ENCODE measurements at places on chromosomes 3 and 15.

GRCh38 chr3:187207624-187208023, 10.3 kb downstream of the RTP1 start:
- DNase-seq: no peak

GRCh38 chr15:76753771-76754170, 151.4 kb downstream of the SCAPER start:
- DNase-seq: no peak

DNA sequence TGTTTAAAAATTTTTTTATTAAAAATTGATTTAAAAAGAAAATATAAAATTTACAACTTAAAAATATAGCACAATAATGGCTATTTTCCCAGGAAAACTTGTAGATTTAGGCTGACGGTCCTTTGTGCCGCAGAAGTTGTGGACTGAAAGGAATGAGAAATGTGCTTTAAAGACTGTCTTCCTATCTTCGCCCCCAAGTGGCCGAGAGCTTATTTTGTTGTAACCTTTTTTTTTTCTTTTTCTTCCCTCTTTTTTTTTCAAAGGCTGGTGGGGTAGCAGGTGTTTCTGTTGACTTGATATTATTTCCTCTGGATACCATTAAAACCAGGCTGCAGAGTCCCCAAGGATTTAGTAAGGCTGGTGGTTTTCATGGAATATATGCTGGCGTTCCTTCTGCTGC, 15.5 kb downstream of the SLC25A26 start:
- DNase-seq: no peak

DNA sequence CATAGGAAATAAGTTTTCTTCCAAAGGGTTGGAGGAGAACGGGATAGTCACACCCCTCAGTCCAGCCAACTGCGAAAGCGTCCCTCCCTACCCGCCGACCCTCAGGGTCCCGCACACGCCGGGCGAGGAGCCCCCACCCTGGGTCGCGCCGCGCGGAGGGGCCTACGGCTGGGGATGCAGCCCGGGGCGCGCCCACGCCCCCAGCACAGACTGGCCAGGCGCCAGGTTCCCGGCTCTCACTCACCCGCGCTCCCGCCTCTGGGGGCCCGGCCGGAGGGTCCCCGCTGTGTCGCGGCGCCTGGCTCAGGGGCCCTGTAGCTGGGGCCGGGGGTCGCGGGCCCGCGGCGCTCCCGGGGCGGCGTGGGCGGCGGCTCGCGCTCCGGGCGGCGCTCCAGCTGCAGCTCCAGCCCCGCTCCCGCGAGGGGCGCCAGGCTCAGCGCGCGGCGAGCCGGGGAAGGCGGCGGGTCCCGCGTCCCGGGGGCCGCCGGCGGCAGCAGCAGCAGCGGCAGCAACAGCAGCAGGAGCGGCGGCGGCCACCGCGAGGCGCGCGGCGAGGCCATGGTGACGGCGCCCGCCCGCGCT, 375 bp downstream of the HEG1 start:
- peak; percentile 27 for DNase-seq

DNA sequence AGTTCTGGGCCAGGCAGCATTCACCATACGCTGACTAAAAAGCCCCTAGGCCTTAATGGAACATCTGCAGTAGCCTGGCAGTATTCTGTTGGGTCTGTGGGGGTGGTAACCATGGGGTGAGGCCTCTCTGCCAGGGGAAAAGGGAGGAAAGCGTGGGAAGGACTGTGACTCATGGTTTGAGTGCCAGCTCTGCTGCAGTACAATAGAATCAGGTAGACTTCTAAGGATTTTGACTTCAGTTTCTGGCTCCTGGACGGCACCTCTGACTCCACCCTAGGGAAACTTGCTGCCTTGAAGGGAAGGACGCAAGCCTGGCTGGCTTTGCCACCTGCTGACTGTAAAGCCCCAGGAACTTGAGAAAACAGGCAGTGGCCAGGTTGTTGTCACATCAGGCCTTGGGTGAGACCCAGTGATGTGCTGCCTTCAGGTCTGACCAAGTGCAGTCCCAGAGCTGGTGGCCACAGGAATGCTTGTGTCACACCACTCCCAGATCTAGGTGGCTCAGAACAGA, 148.6 kb downstream of the SUCNR1 start:
- DNase-seq: peak; percentile 60
